CD4-positive, alpha-beta T cell (primary cell): ENCODE measurements at places on chromosomes 1 and 21.

DNA sequence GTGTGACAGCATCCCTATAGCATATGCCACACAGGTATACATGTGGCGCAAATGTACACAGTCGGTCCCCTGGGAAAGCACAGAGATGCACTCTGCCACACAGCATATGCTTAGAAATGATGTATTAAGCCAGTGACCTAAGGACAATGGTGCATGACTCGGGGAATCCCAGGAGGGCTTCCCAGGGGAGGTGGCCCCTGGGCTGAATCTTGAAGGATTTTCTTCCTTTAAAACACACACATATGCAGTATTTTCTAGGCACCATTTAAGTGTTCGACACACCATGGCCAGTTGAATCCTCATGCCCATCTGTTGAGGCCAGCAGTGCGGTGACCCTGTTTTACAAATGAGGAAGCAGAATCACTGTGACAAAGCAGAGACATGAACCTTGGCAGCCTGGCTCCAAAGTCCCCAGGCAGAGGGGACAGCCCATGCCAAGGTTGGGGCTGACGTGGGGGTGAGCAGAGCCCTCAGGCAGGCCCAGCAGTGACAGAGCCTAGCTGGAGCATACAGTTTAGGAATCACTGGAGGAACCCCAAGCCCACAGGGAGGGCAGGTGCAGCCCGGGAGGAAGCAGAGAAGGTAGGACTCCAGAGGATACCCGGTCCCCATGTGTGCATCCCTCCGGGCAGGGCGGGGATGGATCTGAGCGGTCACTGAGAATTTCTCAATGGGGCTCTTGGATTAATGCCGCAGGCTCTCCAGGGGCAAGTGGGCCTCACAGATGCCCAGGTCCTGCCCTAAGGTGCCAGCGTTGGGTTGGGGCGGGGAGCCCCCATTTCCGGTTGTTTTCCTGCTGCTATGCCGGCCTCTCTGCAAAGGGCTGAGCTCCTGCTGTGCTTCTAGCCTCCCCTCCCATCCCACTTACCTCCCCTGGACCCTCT lies 28.4 kb downstream of the WNT3A start:
- DNase-seq = no peak

DNA sequence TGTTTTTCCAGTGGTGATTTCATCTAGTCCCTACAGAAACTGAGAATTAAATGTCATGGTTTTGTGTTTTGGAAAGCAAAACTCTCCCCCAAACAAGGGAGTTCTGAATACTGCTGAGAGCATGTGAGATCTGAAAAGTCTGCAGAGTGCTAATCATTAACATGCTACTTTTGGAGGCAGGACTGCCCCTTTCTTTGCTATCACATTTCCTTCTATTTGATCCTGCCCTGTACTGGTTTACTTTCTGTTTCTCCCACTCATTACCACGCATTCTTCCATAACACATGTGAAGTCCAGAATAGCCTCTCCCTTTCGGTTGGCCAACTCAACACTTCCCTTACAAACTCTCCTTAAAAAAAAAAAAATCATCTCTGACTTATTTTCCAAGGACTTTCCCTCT lies 63.6 kb downstream of the GADD45A start:
- DNase-seq = no peak

DNA sequence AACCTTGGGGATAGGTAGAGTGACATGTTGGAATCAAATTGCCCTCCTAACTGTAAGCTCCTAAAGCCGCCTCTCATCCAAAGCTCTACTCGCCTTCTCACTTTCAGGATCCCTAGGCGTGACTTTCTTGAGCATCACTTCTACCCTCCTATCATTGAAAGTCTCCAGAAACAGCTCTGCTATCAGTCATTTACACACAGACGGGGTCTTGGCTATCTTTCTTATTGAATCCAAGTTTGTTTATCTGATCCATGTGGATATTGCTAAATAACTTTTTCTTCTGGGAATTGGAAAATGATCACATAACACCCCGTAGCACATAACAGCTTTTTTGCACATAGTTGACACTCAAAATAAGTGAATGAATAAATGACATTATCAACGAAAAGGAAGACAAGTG lies 216.4 kb upstream of the KIAA0040 start:
- DNase-seq = no peak

DNA sequence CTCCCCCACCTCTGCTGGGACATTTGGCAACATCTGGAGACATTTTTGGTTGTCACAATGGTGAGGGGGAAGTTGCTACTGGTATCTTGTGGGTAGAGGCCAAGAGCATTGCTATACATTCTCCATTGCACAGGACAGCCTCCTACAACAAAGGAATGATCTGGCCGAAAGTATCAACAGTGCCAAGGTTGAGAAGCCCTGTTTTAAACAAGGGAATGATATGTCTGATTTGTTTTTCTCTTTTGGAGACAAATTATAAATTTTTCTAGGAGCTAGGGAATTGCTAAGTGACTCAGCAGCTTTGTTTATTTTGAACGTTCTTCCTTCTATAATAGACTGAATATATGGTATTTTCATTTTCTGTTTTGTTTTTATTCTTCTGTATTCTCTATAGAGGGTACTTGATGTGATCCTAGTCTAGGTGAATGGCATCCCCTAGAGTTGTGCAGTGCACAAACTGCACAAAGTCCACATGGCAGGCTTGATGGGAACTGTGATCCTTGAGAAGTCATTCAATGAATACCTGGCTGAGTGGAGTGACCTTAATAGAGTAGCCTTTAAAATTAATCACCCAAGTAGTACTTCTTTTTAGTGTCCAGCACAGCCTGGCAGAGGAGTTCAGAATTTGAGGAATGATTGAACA lies 288.6 kb upstream of the USP24 start:
- DNase-seq = no peak

- peak; percentile 41 for DNase-seq
These were observed 36.3 kb upstream of the IL10 start for GRCh38 chr1:206808615-206809014.

DNA sequence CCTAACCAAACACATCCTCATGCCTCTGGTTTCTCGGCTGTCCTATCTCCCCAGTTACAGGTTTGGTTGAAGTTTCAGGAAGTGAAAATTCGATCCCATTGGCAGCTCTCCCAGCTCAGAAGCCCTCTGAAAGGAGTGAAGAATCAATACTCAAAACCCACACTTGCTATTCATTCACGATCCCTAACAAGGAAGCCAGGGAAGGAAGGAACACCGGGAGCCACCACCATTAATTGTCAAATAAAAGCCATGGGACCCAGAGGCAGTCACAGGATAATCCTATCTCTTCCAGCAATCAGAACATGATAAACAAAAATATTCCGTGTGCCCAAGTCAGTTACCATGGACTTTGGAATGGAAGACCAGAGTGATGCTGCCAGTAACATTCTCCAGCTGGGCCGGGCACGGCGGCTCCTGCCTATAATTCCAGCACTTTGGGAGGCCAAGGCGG lies 7.0 kb downstream of the TMPRSS2 start:
- no peak for DNase-seq

GRCh38 chr1:193850745-193851144 lies 664.3 kb upstream of the B3GALT2 start:
- no peak for DNase-seq

GRCh38 chr21:20010691-20011200 lies 987.5 kb upstream of the NCAM2 start:
- DNase-seq = no peak

DNA sequence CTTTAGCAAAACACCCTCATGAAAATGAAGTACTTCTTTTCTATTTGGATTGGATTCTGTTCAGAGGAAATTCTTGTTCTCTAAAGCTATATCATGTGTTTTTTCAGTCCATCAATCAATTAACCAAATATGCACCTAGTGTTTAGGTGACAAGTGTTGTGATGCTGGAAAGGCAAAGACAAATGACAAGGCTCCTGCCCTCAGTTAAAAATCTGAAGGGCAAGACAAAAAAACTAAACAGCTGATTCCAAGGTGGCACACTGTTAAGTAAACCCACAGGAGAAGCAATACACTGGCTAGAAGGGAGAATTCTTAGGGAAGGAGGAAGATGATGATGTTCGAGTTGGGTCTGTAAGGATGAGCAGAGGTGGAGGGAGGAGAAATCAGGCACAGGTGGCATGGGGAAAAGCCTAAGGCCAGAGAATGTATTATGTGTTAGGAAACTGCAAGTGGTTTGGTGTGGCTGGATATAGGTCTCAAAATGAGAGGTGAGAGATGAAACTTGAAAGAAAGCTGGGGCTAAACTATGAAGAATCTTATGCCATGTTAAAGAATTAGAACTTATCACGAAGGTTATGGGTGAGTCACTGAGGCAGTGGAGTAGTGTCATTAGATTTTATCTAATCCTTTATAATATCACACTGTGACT lies 51.8 kb upstream of the GFI1 start:
- no peak for DNase-seq

GRCh38 chr1:103496014-103496635 lies 29.4 kb upstream of the RNPC3 start:
- DNase-seq = no peak

DNA sequence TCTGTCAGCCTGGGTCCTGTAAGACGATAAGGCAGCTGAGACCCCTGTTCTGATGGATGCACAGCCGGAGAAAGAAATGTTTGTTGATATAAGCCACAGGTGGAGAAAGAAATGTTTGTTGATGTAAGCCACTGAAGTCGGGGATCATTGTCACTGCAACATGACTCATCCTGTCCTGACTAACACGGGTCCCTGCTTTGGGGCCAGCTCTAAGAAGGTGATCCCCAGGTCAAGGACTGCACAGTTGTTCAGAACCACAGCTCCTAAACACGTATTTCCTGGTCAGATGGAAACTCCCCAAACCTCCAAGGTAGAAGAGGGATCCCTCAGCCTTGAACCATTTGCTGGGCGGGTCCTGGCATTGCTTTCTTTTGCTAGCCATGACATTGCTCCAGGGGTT lies 86.4 kb upstream of the IGSF21 start:
- no peak for DNase-seq

DNA sequence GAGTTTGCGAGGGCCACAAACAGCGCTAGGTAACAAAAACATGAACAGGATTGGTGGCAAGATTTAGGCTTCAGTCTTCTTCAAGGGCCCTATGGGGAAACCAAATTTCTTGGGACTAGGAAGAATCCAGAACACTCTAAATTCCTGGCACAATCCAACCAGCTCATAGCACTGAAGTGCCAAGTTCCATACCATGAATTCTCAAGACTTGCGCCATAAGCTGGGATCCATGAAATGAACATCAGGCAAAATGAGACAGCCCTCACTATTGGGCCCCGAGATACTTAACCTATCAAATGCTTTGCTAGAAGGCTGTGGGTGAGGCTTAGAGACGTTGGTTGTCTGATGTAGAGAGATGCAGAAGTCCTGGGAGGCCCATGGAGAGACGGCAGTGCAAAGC lies 322.1 kb downstream of the PAPPA2 start:
- no peak for DNase-seq

GRCh38 chr1:3428899-3429298 lies 25.6 kb upstream of the ARHGEF16 start:
- DNase-seq = no peak

GRCh38 chr1:9910076-9910422 lies at the start of gene CTNNBIP1:
TSS of gene CTNNBIP1 (minus strand) at chr1:9910269. CDS start at chr1:9872064, 38,205 bp downstream.
- DNase-seq = no peak

GRCh38 chr21:29125979-29126378 lies 4.5 kb upstream of the MAP3K7CL start:
- no peak for DNase-seq

- no peak for DNase-seq
These were observed 15.6 kb downstream of the SERBP1 start for GRCh38 chr1:67414574-67414973.

DNA sequence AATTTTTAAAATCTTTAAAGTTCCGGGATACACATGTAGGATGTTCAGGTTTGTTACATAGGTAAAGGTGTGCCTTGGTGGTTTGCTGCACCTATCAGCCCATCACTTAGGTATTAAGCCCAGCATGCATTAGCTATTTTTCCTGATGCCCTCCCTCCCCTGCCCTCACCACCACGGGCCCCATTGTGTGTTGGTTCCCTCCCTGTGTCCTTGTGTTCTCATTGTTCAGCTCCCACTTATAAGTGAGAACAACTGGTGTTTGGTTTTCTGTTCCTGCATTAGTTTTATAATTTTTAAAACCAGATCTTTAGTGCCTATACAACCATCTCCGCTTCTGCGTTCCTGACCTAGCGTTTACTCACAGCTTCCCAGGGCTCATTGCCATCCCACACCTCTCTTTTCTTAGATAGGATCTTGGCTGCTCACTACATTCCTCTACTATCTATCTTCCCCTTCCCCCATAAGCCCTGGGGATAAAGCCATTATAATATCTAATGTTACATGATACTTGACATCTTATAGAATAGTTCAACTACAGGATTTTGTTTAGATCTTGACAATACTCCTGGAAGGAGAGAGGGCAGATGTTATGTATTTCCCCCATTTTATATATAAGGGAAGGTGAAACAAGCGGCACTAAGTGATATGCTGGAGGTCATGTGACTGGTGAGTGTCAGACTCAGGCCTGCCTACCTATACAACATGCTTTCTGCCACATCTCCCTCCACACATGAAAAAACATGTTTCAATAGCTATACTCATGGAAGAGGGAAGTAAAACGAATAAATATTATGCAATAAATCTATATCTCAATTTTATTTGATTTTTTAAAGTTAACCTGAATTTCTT lies 52.3 kb upstream of the DNAJC6 start:
- no peak for DNase-seq

- DNase-seq = no peak
These were observed 16.3 kb upstream of the SARS1 start for GRCh38 chr1:109197158-109198042.

GRCh38 chr1:3687504-3687903 lies 35.2 kb downstream of the TP73 start:
- no peak for DNase-seq

DNA sequence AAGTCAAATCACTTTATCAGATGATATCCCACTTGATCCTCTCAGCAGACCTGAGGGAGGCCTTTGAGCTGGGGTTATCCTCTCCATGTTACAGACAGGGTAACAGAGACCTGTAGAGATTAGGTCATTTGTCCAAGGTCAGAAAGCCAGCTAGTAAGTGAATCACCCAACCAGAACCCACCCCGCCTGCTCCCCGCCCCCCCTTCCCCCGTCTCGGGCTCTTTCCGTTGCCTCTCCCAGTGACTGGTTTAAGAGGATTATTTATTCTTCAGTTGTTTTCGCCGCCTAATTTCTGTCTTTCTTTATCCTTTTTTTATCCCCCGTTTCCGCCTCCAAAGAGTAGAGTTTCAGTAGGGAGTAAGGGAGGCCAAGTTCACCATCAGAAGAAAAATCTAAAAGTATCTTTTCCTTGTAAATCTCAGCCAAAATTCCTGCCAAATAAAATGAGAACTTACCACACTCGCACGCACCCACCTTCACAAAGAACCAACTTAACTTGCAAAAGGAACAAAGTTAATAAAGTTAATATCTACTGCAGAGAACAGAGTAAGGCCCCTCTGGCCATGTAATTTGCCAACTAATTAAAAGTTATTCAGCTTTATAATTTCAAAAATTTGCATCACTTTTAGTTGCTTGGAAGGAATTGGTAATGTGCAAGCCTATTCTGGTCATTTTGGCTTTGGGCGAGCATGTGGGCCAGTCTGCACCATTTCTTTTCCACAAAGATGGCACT lies 76.8 kb upstream of the TRABD2B start:
- DNase-seq = no peak
